ENCODE measurements at places on chromosomes 16 and 17.

GRCh38 chr16:87681981-87682570, 79.8 kb downstream of the JPH3 start:
- DNase-seq, result no peak

DNA sequence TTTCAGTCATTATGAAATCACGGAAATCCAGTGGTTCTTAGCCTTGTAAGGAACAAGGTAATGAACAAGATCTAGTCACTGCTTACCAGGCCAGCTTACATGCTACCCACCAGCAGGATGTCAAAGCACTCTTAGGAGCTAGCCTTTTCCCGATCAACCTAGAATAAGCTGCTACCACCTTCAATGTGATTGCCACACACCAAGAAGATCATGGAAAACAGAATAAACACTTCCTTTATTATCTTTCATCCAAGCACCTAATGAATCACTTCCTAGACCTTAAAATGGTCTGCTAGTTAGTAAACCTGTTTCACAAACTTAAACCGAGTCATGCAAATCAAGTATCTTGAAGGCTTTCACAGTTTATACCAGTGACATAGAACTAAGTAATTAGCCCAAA, 5.0 kb downstream of the BBS2 start:
- DNase-seq, result no peak

GRCh38 chr16:66750279-66751052, 943 bp downstream of the DYNC1LI2 start:
- no peak for DNase-seq

DNA sequence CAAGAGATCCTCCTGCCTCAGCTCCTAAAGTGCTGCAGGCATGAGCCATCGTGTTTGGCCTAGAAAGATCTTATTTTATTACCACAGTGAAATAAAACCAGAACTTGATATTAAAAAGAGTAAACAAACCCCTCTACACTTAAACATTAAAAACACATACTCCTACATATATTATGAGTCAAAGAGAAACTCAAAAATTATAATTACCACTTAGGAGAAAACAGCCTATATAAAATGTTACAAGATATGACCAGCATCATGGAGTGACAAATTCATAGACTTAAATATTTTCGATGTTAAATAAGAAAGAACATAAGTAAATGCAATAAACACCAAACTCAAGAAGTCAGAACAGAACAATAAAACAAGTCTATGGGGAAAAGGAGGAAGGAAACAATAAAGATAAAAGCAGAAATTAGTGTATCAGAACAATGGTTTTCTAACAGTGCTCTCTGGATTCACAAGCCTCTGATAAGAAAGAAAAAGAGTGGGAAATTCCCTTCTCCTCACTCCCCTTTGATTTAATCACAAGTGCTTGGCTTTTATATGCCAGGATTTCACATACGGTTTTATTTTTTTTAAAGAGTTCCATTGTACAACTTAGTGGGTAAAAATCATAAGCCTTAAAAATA, 23.0 kb downstream of the SKAP1 start:
- DNase-seq, result no peak

- no peak for DNase-seq
Observed at GRCh38 chr16:11252482-11252931, 3.5 kb downstream of the SOCS1 start.

GRCh38 chr17:81483085-81483861, 29.3 kb downstream of the ACTG1 start:
- DNase-seq, result no peak

GRCh38 chr16:70395345-70395901, 43.5 kb downstream of the ST3GAL2 start:
- DNase-seq, result peak; percentile 68

DNA sequence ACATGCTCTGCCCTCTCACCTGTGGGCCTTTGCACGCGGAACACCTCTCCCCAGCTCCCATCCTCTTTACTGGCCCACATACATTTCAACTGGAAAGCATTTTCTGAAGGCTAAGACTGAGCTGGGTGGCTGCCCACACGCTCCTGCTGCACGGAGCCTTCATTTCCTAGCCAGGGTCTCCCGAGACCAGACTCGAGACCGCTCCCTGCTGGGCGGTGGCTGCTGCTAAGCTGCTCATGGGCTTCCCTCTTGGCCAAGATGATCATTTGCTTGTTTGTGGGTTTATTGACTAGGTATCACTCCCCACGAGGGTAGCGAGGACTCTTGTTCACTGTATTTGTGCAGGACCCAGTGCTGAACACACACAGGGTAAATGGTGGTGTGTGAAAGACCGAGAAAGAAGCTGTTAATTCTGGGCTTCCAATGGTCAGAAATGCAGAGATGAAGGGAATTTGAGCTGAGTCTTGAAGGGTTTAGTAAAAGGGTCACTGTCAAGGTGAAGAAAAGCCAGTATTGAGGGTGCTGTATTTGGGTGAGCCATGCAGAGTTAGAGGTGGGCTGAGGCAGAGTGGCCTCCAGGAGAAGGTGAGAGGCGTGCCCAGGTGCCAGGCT, 907 bp downstream of the TRAPPC2L start:
- peak; percentile 69 for DNase-seq

DNA sequence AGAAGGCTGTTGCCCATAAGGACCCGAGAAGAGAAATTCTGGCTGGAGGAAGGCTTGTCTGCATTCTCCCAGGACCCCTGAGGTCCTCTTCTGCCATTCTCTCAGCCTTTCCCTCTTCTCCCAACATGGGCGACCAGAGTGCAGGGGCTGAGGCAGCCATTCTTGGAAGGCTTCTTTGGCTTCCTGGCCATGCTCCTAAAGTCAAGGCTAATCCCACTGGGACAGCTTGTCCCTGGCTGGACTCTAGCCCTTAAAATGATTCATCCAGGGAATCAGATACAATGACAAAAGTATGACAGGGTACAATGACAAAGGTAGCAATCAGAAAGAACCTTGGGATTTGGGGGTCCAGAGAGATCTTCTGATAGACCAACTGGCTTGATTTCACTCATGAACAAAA, 26.8 kb downstream of the SRL start:
- DNase-seq, result no peak

GRCh38 chr17:82148997-82149396, 51.0 kb upstream of the FASN start:
- DNase-seq, result no peak

DNA sequence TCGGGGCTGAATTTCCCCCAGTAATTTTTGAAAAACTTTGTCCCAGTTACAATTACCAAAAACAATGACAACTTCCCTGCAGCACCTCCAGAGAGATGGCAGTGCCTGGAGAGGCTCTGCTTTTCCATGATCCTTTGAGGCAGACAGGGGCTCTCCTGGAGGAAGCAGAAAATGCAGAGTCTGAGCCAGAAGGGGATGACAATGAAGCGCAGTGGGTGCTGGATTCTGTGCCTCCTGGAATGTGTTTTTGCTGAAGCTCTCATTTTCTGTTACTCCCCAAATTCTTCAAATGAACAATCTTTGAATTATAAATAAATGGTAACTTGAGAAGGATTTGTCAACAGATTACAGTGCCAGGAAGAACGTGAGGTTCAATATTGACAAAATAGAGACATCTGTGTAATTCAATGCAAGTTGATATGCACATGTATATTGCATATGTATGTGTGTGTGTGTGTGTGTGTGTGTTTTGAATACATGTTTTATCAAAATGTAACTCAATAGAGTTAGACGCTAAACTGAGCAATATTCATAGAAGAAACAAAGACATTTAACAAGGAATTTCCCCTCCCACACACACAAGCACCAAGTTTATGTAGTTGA, 9.7 kb upstream of the RUSF1 start:
- DNase-seq, result no peak

- DNase-seq, result no peak
Observed at GRCh38 chr17:71163121-71163812, 957.6 kb upstream of the SOX9 start.

- no peak for DNase-seq
Observed at GRCh38 chr16:73565263-73565662, 517.3 kb upstream of the ZFHX3 start.

DNA sequence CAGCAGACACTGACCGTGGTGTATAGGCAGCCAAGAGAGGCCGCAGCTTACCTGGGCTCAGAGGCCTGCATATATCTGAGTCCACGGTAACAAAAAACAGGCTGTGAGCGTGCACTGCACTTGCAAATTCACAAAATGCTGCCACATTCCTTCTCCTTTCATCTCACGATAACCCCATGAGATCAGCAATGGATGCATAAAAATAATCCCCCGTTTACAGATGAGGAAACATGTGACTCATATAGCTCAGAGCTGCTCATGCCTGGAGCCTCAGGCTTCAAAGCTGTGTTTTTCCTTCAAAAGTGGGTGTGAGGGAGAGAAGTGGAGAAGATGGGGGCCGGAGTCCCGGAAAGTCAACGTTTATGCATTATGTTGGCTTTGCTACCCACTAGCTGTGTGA, 118.3 kb upstream of the FOXF1 start:
- no peak for DNase-seq

DNA sequence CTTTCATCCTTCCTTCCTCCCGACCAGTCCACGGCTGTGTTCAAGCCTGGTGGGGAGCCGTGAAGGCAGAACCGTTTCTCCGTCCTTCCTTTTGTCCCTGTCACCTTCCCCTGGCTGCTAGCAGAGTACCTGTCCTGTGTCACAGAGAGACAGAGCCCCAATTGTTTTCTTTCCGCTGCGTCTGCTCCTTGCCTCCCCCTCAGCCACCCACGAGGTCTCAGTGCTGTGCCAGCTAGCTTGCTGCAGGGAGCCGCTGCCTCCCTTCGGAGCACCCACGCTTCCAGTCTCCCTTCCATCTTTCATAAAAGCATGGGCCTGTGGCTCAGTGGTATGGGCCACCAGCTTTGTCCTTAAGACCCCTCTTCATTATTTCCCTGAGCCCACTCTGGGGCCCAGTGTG, 62.2 kb downstream of the MPRIP start:
- no peak for DNase-seq

DNA sequence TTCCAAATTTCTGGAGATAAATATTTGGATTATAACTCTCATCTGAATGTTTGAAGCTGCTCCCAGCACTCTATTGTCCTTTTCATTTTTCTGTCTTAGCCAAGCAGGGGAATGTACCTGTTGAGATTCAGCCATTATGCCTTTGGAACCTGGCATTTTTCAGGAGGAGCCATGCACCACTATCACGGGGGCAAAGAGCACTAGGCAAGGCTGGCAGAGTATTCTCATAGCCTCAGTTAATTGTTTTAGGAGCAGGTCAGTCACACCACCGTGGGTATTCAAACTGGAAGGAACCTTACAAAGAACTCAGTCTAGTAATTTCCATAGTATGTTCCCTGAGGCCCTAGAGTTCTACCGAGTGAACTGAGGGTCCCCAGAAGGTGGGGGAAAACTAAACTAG, 348.9 kb downstream of the TMEM114 start:
- DNase-seq, result no peak

- no peak for DNase-seq
Observed at GRCh38 chr17:41284546-41284945, 9.0 kb downstream of the KRTAP9-7 start.

GRCh38 chr16:61366006-61366405, 670.2 kb downstream of the CDH8 start:
- no peak for DNase-seq

Data from activated T-cell treated with anti-CD3 and anti-CD28 coated beads for 48 hours (primary cell).